Memory B cell (primary cell): ENCODE measurements at places on chromosomes 7 and 10.

GRCh38 chr10:95729323-95730055, 26.5 kb upstream of the ENTPD1 start:
- DNase-seq, result no peak

DNA sequence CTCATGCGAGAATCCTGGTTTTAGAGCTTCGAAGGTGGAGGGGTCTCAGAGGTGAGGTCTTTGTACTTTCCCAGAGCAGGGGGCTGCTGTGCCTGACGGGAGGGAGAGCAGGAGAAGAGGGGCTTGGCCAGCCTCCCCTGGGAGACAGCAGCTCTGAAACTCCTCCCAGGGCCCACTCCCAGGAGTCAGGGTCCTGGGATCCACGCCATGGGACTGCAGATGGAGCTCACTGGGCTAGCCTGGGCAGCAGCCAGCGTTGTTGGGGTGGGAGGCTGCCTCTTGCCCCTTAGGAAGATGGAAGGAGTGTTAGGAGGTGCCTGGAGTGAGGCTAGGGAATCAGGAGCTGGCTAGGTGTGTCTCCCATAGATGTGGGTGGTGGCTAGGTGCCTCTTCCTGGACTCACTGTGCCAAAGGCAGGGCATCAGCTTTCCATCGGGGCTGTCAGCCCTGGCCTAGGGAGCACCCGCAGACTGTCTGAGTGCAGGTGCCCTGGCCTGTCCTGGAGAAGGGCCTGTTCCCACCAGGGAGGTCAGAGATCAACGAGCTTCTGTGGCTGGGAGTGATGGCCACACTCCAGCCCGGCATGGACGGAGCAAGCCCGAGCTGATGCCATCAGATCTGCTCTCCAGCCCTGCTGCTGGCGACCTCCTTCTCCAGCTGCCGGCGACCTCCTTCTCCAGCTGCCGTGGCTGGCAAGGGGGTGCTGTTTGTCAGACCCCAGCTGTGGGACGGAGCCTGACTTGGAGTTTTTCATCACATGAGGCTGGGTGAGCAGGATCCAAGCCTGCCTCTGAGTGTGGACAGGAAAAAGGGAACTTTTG, 111.3 kb downstream of the PTPN20 start:
- DNase-seq, result no peak

DNA sequence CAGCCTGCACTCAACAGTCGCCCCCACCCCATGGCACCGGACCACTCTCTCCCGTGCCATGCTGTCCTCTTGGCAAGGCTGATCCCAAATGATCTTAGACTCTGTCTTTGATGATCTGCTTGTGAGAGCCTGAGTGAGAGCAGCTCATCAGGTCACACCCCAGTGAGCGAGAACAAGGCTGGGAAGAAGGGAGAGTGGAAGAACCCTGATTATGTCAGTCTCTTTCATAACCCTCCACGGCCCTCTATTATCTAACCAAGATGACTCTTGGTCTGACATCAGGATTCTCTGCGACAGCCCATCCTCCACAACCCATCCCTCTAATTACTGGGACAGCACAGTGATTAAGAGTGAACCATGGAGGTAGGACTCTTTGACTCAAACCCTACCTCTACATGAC, 53.1 kb upstream of the C7orf33 start:
- DNase-seq, result no peak

DNA sequence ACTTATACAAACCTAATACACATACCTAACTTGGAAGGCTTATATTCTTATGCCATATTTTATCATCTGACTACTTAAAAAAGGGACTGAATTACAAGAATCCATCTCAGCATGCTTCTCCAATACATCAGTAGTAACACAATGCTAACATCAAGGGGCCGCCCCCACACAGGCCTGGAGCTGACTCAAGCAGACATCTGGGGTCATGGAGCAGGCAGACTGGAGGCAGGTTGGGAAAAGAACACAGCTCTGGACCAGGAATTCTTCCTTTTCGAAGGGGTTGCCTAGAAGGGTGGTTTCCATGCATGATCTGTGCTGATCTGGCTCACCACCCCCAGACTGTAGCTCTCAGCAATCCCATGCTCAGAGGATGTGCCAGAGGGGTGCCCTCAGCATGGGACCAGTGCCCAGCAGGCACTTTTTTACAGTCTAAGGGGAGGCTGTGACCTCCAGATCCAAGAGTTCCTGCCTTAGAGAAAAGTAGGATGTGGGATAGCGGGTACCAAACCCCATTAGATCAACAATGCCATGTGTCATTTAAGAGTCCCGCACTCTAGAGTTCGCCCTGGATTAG, 26.1 kb upstream of the DUSP5 start:
- DNase-seq, result no peak
